ENCODE measurements at places on chromosomes 4 and X.

GRCh38 chr4:8585186-8585585, 5.0 kb downstream of the GPR78 start:
- DNase-seq, result no peak

DNA sequence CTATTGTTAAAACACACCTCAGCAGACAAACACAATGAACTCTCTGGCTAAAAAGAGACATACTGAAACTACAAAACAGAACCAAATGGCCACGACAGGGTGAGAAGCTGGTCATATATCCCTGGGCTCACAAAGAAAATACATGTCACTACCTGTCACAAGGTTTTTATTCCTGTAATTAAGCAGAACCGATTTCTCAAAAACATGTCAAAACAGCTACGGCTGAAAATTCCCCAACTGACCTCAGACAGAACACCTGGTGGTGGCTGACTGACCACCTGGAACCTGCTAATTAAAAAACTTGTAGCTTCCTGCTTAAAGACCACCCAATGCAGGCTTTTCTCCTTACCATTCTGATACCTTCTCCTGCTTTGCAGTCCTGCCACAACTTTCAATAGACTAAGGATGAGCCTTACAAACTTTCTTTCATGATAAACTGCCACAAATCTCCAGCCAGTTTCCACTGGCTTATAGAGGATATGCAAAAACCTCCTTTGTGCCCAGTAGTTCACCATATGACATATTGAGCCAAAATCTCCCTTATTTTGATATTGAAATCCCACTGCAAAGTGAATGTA, 571.9 kb downstream of the SPOCK3 start:
- DNase-seq, result no peak

- DNase-seq, result no peak
Observed at GRCh38 chrX:142149919-142150318, 55.2 kb downstream of the MAGEC2 start.

DNA sequence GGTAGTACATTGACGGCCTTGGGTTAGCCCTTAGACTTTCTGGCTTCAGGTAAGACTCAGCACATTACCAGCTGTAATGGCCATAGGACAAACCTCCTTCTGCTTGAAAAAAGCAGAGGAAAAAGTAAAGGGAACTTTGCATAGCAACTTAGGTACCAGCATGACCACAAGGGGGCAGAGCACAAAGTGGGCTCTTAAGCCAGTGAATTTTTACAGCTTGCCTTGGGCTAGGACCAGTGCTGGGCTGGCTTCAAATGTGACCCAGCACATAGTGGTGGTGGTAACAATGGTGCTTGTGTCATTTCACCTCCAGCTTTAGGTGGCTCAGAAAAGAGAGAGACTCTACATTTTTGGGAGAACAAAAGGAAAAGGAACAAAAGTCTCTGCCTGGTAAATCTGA, 66.1 kb downstream of the KLHL4 start:
- no peak for DNase-seq

- DNase-seq, result no peak
Observed at GRCh38 chrX:123186801-123187200, 2.7 kb downstream of the GRIA3 start.

- DNase-seq, result peak; percentile 18
Observed at GRCh38 chr4:74444891-74445642, at the start of gene AREG. AREG (plus strand) TSS chr4:74445136; CDS start chr4:74445346, 210 bp downstream.

GRCh38 chr4:117634716-117635115, 399.6 kb upstream of the NDST3 start:
- DNase-seq, result no peak

DNA sequence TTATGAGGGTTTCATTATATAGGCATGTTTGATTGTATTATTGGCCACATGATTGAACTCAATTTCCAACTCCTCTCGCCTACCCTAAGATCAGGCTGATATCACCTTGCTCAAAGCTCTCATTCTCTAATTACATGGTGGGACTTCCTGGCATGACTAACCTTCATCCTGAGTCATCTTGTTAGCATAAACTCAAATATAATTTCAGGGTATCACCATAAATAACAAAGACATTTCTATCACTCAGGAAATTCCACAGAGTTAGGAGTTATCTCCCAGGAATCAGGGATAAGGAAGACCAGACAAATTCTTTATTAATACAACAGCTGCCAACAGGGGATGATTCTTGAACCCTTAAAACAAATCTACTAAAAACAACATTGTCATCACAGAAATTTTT, 90.7 kb downstream of the NDST3 start:
- no peak for DNase-seq

GRCh38 chrX:110022599-110023448, 19.9 kb downstream of the TMEM164 start:
- DNase-seq, result no peak

- no peak for DNase-seq
Observed at GRCh38 chrX:576904-577560, 53.6 kb upstream of the SHOX start.

DNA sequence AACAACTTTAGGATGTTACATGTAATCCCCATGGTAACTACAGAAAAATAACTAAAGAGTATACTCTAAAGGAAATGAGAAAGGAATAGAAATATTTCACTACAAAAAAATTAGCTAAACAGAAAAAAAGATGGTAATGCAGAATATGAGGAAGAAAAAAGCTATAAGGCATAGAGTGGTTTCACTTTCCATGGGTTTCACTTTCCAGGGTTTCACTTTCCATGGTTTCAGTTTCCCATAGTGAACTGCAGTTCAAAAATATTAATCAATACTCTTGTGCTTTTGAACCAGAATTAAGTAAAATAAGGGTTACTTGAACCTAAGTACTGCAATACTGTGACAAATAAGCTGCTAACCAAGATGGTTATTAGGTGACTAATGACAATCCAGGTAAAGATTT, 42.0 kb downstream of the NPFFR2 start:
- DNase-seq, result no peak

DNA sequence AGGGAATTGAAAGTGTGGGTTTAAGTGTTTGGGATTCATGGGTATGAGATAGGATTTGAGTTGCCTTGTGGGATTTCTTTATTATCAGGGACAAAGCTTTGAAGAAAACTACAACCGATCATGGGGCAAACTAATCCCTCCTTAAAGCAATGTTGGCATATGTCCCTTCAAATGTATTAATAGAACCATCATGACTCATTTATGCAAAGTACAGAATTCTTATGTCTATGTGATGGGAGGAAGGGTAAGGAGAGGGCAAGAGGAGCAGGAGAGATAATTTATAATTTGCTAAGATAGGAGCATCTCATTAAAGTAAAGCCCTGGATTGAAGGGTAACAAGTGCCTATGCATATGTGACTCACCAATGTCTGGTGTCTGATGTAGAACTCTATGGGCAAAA, 94.2 kb downstream of the PHEX start:
- no peak for DNase-seq

- DNase-seq, result no peak
Observed at GRCh38 chr4:41572516-41572915, 34.6 kb downstream of the LIMCH1 start.

GRCh38 chr4:24057915-24058559, 168.2 kb upstream of the PPARGC1A start:
- DNase-seq, result no peak

DNA sequence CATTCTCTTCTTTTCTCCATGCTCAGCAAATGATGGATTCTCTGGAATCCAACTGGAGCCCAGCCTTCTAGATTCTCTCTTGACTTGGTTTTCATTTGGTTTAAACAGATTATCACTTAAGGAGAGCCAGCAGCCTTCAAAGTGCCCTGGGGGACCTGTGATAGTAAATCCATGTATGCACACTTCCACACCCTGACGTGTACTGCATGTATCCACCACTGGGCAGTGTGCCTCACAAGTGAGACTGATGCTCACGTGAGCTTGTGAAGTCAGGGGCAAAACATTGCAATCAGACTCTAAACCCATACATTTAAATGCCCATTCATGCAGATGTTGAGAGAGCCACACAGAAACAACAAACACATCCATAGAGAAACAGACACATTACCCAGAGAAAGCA, 28.0 kb upstream of the SETD7 start:
- DNase-seq, result no peak

GRCh38 chr4:154658680-154659405, 46.4 kb upstream of the FGG start:
- no peak for DNase-seq

- no peak for DNase-seq
Observed at GRCh38 chr4:92305878-92306520, 2.2 kb downstream of the GRID2 start.

- no peak for DNase-seq
Observed at GRCh38 chr4:2247128-2248043, 5.5 kb upstream of the HAUS3 start.

DNA sequence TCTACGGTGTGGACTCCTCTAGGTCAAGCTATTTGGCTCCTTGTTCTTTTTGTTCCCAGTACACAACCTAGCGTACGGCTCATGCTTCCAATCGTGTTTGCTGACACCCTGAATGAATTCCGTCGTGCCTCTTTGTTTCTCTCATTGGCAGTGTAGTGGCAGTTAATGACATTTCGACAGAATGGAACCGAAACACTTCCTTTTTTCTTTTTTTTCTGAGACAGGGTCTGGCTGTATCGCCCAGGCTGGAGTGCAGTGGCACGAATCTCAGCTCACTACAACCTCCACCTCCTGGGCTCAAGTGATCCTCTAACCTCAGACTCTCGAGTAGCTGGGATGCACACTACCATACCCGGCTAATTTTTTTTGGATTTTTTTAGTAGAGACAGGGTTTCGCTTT, 113.3 kb upstream of the ATP6AP2 start:
- no peak for DNase-seq

DNA sequence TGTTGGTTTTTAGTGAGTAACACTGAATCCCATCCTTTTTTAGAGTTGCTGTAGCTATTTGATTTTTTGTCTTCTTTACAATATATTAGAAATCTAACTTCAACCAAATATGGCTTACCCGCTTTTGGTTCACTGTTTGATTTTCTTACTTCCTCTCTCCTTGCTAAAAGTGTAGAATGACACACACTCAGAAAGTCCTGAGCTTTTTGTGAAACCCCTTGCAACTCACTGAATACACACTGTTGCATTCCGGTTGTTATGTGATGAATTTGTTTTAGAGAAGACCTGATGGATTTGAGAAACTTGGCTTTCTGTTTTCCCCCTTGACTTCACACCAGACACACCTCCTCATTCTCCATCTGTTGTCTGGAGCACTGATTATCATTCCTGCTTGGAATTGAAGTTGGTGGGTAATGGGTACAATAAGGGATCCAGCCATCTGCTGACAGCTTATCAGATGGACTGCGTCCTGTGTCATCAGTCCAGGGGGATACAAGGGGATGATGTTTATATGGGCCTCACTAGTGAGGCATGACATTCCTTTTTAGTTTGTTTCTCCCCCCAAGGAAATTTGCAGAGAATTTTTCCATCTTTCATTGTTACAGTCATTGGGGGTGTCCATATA, 5.2 kb downstream of the TMEM164 start:
- no peak for DNase-seq

DNA sequence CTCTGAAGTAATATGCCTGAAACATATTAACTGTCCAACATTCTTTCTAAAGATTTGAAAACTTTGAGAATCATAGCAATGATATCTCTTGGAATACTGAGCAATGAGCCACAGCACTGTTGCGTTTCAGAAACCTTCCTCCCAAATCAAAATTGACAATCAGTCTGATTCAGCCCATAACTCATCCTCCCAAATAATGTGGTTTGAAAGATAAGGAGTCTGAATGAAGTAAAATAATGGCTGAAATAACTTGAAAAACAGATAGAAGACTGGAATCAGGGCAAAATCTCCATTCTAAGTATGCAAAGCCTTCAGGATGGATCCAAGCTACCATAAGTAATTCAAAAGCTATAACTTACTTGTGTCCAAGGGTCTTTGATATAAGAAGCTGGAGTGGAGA, 98.6 kb upstream of the PLS3 start:
- no peak for DNase-seq

DNA sequence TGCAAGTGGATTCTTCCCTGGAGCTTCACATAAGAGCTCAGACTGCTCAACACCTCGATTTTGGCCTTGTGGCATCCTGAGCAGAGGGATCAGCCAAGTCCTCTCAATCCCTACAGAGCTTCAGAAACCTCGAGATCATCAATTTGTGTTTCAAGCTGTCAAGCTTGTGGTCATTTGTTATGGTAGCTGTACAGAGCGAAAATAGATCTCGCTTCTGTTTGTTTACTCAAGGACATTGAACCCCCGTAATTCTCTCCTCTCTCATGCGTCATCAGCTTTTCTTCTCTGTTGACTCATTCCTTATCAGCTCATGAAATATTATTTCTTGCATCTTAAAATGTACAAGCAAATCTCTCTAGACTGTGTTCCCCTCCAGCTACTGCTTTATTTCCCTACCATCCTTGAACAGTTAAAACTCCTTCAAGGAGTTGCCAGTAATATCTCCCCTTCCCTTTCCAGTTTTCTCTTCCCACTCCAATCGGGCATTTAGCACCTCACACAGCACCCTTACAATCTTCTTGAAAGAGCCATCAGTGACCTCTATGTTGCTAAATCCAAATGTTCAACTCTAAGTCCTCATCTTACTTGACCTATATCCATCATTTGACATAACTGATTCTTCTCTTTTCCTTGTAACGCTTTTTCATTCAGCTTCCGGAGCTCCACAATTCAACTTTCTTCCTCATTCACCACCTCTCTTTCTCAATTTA, 106.2 kb upstream of the FAT1 start:
- no peak for DNase-seq

DNA sequence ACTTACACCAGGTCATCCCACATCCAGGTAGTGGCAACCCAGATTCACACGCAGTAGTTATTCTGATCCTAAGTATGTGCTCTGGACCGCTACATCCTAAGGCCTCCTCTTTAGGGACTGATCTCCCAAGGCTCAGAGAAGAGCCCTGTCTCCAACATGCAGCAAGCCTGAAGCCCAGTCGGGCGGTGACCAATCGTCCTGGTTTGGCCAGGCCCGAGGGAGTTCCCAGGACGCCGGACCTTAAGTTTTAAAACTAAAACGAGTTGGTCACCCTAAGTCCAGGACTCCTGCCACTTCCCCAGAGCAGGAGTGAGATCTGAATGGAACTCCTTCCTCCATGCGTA, 385 bp downstream of the LYAR start:
- DNase-seq, result no peak

DNA sequence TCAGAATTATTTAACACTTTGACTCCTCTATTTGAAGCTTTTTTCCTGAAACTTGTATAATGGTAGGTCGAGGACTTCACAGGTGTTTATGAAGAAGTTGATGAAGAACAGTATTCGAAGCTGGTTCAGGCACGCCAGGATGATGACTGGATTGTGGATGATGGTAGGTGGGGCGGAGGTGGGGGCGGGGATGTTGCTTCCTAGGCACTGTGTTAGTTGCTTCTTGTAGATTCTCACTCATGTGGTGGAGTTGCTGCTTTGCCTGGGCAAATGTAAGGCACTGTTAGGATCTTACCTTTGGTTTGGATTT, 9.4 kb downstream of the POLA1 start:
- no peak for DNase-seq

DNA sequence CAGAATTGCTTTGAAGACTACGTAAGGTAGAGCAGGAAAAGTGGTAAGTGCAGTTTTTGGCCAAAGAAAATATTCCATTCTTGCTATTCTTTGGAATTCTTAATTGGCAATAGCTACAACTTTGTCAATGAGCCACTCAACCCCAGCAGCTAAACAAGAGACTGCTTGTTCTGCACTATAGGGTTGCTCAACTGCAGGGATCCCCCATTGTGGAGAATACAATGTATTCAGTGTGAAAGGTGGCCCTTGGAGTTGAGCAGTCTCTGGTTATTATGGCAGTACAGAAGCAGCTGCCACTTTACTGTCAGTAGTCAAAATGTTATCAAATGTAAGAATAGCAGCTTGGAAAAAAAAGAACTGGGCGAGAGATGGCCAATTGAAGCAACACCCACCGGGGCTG, 808.7 kb downstream of the CENPC start:
- DNase-seq, result no peak
